ENCODE measurements at places on chromosomes 1 and 21.

- no peak for DNase-seq
Measured at GRCh38 chr1:59673573-59674450, 140.9 kb upstream of the HOOK1 start.

GRCh38 chr1:171507435-171507834, 22.1 kb downstream of the PRRC2C start:
- DNase-seq: no peak

DNA sequence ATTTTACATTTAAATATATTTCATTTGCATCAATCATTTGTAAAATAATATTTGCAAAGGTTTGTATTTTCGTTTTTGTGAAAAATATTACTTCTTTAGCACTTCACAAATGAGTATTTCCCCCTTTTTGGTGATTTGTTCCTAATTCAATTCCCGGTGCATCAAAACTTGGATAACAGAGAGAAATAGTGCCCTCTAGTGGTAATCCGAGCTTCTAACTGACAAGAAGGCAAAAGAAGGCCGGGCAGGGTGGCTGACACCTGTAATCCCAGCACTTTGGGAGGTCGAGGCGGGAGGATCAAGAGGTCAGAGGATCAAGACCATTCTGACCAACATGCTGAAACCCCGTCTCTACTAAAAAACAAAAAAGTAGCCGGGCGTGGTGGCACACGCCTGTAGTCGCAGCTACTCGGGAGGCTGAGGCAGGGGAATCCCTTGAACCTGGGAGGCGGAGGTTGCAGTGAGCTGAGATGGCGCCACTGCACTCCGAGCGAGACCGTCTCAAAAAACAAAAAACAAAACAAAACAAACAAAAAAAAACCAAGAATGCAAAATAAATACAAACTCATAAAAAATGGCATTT, 137.7 kb downstream of the COL11A1 start:
- no peak for DNase-seq

DNA sequence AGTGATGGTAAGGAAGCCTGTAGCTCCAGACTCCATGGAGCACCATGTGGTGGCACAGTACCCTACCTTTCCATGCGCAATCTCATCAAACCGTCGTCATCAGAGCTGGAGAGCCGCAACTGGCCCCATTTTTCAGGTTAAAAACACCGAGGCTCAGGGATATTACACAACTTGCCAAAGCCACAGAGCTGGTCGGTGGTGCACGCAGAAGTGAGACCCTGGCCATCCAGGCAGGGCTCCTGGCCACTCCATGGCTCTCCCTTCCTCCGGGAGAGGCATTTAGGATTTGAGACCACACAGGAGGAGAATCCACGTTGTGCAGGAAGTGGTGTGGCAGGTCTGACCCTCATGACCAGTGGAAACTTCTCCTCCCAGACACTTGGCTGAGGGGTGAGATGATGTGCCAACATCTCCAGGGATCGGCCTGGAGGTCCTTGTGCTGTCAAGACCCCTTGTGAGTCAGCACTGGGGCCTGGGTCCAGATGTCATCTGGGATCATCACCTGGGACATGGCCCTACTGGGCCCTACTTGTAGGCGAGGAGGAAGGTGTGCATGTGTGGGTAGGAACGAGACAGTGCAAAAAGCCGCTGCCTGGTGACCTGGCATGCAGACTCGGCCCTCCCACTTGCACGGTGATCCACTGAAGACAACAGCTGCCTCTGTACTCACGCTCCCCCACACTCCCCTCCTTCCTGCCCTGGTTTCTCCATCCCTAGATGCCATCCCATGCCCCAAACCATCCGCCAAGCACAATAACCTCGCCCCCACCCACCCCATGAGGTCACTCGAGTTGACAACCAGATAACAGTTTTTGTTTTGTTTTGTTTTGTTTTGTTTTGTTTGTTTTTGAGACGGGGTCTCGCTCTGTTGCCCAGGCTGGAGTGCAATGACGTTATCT, 10.4 kb downstream of the TFF3 start:
- no peak for DNase-seq

- no peak for DNase-seq
Measured at GRCh38 chr1:218600968-218601367, 255.8 kb downstream of the TGFB2 start.

GRCh38 chr1:155052439-155053395, 1.6 kb downstream of the ADAM15 start:
- no peak for DNase-seq

DNA sequence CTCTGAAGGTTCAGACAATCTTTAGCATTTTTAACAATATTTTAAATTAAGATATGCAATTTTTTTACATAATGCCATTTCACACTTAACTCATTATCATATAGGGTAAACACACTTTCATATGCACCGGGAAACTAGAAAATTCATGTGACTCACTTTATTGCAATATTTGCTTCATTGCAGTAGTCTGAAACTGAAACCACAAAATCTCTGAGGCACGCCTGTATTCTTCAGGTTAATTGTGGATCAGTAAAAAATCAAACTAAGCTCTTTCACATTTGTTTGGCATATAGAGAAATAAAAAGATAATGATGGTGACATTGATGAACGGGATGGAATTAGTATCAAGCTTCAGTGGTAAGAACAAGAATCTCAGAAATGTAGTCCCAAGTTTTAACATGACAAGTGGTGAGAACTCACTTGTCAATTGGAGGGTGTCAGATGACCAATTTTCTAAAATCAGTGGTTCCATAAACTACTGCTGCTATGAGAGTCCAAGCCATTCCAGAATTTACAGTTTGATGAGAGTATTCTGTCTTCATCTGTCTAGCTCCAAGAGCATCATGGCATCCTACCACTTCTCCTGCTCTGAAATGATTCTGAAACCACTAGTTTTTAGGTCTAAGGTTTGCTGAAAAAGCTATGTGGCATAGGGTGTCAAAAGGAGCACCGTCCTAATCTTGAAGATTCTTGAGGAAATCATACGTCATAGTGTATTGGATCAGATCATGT, 281.0 kb downstream of the PTPRC start:
- DNase-seq: no peak

GRCh38 chr1:157852476-157852875, 10.9 kb upstream of the CD5L start:
- DNase-seq: no peak

- no peak for DNase-seq
Measured at GRCh38 chr1:157390651-157391050, 161.7 kb downstream of the FCRL5 start.

GRCh38 chr1:187006896-187007295, 178.1 kb downstream of the PLA2G4A start:
- DNase-seq: no peak

GRCh38 chr1:205260948-205261732, 33.4 kb downstream of the TMCC2 start:
- DNase-seq: no peak

DNA sequence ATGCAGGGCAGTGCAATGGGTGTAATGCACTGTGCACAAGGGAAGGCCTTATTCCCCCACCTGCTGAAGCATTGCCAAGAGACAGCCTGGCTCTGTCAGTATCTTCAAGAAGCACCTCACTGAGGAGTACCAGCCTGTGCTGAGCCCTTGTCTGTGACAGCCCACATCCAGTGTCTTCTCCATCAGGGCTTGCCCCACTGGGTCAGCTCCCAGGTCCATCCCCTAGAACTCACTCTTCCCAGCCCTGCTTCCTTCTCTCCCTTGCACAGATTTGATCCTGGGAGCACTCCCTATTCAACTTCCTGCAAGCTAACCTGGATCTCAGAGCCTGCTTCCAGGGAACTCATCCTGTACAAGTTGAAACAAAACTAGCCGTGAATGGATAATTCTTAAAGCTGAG, 33.6 kb upstream of the IFNGR2 start:
- no peak for DNase-seq

- no peak for DNase-seq
Measured at GRCh38 chr1:168243198-168243597, 17.4 kb downstream of the SFT2D2 start.

GRCh38 chr1:66351478-66351877, 182.5 kb upstream of the SGIP1 start:
- DNase-seq: no peak

DNA sequence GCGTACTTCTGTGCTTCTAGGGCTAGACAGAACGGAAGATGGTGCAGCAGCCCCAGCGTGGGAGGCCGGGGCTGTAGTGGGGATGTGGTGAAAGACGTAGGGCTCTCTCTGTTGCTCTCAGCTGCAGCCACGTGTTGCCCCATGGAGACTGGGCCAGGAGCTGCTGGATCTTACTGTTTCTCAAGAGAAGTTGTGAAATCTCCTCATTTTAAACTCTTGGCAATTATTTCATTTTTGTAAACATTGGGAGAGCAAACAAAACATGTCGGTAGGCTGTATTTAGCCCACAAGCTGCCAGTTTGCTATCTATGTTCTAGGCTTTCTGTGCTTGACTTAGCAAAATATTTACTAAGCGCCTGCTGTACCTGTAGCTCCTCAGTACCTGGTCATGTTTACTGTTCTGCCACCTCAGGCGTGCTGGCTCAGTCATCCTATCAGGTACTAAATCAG, 15.9 kb upstream of the ELOA start:
- DNase-seq: no peak

- no peak for DNase-seq
Measured at GRCh38 chr1:44408632-44409602, 3.9 kb downstream of the RNF220 start.

DNA sequence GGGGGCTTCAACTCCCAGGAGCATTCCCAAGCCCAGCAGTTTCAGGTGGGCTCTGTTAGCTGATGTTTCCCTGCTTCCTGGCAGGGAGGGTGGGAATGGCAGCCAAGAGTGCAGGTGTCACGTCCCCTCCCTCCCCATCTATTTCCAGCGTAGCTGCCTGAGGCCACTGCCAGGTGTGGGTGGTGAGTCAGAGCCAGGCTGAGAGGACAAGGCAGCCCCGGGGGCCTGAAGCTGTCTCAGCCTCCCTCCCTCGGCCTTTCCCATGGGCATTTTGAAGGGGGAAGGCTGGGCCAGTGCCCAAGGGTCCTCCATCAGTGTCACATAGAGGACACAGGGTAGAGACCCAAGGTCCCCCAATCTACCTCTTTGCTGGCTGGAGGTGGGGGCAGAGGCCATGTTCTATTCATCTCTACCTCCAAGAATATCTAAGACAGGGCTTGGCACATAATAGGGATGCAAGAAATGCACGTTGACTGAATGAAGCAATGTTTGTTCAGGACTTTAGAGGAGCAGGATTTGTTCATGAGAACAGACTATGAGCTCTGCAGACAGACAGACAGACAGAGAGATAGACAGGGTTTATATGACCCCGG, 34.4 kb upstream of the ID3 start:
- no peak for DNase-seq
